CD4-positive, alpha-beta T cell (primary cell): ENCODE measurements at places on chromosomes 2 and 18.
A peak's percentile ranks its signal among the peaks of the same experiment; 100 is the strongest.

- H3K4me1 ChIP-seq, result no peaks in the 10 kb centered on the region
- no peak overlapping the region for H3K27ac ChIP-seq
- H3K4me3 ChIP-seq, result no peak overlapping the region
- H3K27me3 ChIP-seq, result no peaks in the 10 kb centered on the region
Measured at GRCh38 chr2:186457908-186458307, 28.2 kb upstream of the ZC3H15 start.

- H3K4me3 ChIP-seq, result no peak overlapping the region
- no peaks in the 10 kb centered on the region for H3K36me3 ChIP-seq
- no peak overlapping the region for H3K27ac ChIP-seq
- no peaks in the 10 kb centered on the region for H3K27me3 ChIP-seq
- no peaks in the 10 kb centered on the region for H3K4me1 ChIP-seq
Measured at GRCh38 chr2:56088411-56088810, 95.4 kb upstream of the CCDC85A start.

DNA sequence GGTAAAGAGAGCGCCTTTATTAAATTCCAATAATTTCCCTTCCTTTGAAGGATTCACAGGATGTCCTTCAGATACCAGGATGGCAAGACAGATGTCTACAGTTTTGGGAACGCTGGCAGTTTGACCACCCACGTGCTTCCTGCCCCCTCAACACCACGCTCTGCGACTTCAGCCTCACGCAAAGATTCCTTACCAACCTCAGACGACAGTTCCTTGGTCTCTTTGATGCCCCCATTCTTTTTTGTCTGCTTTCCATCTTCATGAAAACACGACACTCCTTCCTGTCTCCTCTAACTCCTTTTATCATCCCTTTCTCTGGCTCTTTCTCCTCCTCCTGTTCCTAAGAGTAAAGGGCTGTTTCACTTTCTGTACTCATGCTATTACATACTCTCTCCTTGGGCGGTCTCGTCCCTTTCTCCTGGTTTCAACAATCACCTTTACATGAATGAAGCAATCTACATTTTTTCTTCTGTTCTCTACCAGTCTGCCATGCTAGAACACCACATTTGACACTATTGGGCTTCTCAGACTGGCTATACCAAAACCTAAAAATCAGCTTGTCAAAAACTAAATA, 189.9 kb upstream of the PGAP1 start:
- no peak overlapping the region for H3K4me3 ChIP-seq
- peaks cover 52% of the 10 kb centered on the region for H3K36me3 ChIP-seq
- no peaks in the 10 kb centered on the region for H3K27me3 ChIP-seq
- H3K4me1 ChIP-seq, result peaks cover 5% of the 10 kb centered on the region
- H3K27ac ChIP-seq, result peak overlapping the region; percentile 42
- DNase-seq, result no peak

DNA sequence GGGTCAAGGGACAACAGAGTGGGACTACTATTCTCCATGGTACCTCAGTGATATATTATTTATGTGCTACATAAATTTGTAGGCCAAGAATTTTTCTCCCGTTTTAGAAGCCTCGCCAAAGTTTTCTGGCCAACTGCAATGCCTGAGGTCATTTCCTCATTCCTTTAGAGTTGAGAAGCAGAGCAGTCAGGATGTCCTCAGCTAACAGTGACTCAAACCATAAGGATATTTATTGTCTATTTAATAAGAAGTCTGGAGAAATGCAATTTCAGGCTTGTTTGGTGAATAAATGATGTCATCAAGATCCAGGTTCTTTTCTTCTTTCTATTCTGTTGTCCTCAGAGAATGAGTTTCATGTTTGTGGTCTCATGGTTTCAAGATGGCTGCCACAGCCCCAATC, 91.0 kb downstream of the ADCYAP1 start:
- no peak overlapping the region for H3K27ac ChIP-seq
- no peaks in the 10 kb centered on the region for H3K36me3 ChIP-seq
- no peaks in the 10 kb centered on the region for H3K27me3 ChIP-seq
- DNase-seq, result no peak

DNA sequence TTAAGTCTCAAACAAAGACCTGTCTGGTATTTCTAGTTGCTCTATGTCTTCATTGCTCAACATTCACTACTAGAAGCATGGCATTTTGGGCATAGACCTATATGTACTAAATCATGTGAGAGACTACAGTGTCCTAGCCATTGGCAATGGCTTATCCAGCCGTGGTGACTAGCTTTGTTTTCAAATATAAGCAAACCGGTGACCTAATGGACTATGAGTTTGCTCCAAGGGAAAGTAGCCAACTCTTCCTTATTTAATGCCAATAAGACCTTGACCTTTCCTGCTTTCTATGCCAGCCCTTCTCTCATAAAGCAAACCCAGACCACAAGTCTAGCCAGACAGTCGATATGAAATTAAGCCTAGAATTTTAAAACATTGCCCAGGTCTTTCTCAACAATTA, 113.7 kb upstream of the CREB1 start:
- no peaks in the 10 kb centered on the region for H3K4me1 ChIP-seq
- no peak for DNase-seq
- no peak overlapping the region for H3K27ac ChIP-seq
- H3K36me3 ChIP-seq, result no peaks in the 10 kb centered on the region
- H3K4me3 ChIP-seq, result no peak overlapping the region
- H3K27me3 ChIP-seq, result no peaks in the 10 kb centered on the region

GRCh38 chr2:172431463-172431862, 4.1 kb downstream of the ITGA6 start:
- H3K27ac ChIP-seq, result peak overlapping the region; percentile 5
- H3K4me3 ChIP-seq, result no peak overlapping the region
- DNase-seq, result no peak
- no peaks in the 10 kb centered on the region for H3K27me3 ChIP-seq
- H3K4me1 ChIP-seq, result peaks cover 82% of the 10 kb centered on the region
- H3K36me3 ChIP-seq, result no peaks in the 10 kb centered on the region

DNA sequence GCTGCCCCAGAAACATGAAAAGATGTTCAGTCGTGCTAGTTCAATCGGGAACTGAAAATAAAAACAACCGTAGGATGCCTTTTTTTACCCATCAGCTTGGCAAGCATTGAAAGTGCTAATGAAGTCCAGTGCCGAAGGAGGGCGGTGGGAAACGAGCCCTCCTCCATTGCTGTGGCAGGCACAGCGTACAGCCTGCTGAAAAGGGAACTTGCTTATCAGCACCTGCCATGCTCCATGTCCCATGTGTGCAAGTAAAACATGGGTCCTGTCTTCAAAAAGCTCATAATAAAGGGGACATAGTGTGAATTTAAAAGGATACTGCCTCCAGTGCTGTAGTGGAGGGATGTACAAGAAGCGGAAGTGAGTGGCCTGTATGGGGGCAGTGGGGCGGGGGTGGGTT, 82.4 kb downstream of the ARMC9 start:
- H3K4me3 ChIP-seq, result no peak overlapping the region
- H3K27ac ChIP-seq, result no peak overlapping the region
- no peaks in the 10 kb centered on the region for H3K36me3 ChIP-seq
- DNase-seq, result no peak

GRCh38 chr2:239917125-239917956, 107.8 kb downstream of the NDUFA10 start:
- peaks cover 14% of the 10 kb centered on the region for H3K4me1 ChIP-seq
- DNase-seq, result no peak
- peaks cover 1% of the 10 kb centered on the region for H3K27me3 ChIP-seq
- no peak overlapping the region for H3K4me3 ChIP-seq
- H3K27ac ChIP-seq, result no peak overlapping the region
- no peaks in the 10 kb centered on the region for H3K36me3 ChIP-seq

- H3K36me3 ChIP-seq, result peaks cover 5% of the 10 kb centered on the region
- H3K4me3 ChIP-seq, result no peak overlapping the region
- H3K27me3 ChIP-seq, result no peaks in the 10 kb centered on the region
- no peak overlapping the region for H3K27ac ChIP-seq
- peaks cover 4% of the 10 kb centered on the region for H3K4me1 ChIP-seq
- no peak for DNase-seq
Measured at GRCh38 chr2:231765496-231765929, 15.6 kb downstream of the PDE6D start.

GRCh38 chr18:56652802-56653201, 1.6 kb downstream of the WDR7 start:
- no peak overlapping the region for H3K27ac ChIP-seq
- H3K36me3 ChIP-seq, result no peaks in the 10 kb centered on the region
- peaks cover 30% of the 10 kb centered on the region for H3K4me1 ChIP-seq
- H3K4me3 ChIP-seq, result peak overlapping the region; percentile 93
- DNase-seq, result no peak

DNA sequence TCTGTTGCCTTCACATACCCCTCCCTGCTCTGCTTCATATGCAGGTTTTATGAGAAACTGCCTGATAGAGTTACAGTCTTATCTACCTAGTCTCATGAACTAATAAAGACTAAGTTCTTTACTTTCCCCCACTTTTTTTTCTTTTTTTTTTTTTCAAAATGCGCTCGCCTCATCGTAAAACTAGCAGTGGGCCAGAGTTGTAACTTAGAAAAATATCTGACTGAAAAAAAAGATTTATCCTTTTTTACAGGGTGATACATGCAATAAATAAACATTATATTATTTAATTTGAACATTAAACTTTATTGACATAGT, 52.9 kb upstream of the STAT1 start:
- H3K4me3 ChIP-seq, result no peak overlapping the region
- no peaks in the 10 kb centered on the region for H3K27me3 ChIP-seq
- H3K36me3 ChIP-seq, result peaks cover 22% of the 10 kb centered on the region

DNA sequence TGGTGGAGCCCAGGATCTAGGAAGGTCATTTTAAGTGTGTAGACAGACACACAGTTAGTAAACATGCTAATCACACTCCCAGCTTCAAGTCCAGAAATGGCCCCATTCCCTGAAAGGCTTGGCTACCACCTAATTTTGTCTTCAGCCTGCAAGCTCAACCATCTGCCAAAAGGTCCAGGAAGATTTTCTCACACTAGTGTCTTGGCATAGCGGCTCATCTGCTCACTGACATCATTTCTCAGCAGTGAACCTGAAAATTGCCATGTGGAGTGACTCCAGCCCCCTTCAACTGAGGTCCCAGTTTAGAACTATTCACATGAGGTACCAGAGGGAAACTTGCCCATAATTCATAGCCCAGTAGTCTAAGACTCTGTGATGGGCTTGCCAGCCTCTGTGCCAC, 748.9 kb downstream of the LRP1B start:
- H3K27me3 ChIP-seq, result no peaks in the 10 kb centered on the region
- H3K27ac ChIP-seq, result no peak overlapping the region
- no peak for DNase-seq
- H3K36me3 ChIP-seq, result no peaks in the 10 kb centered on the region
- H3K4me1 ChIP-seq, result no peaks in the 10 kb centered on the region
- H3K4me3 ChIP-seq, result no peak overlapping the region

DNA sequence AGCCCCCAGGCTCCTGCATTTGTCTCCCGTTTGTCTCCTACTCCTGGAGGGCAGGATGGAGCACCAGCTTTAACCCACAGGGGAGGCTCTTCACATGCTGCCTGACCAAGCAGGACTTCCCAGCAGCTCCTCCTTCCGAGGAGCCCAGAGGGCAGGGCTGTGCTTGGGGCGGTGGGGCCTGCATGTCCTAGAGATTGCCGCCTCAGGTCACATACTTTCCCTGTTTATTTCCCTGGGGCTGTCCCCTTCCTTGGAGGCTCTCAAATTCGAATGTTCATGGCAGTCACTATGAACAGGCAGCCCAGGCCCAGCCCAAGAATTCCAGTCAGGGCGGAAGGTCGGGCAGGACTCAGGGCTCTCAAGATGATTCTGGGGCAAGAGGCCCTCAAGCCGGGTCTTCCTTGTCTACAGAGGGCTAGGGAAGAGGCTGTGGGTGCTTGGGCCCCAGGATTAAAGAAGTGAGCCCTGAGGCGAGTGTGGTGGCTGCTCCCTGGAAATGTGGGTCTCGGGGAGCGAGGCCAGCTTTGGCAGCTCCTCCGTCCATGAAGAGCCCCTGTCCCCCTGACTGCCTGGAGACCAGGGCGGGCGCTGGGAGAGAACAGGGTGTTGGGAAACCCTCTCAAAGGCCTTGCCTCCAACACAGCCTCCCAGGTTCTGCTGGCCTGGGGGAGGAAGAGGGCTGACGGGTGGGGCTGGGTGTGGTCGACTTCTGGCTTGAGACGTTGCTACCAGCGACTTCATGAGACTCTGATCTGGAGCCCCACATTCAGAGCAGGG, 48.9 kb upstream of the HPCAL1 start:
- peaks cover 2% of the 10 kb centered on the region for H3K27me3 ChIP-seq
- no peak overlapping the region for H3K27ac ChIP-seq

DNA sequence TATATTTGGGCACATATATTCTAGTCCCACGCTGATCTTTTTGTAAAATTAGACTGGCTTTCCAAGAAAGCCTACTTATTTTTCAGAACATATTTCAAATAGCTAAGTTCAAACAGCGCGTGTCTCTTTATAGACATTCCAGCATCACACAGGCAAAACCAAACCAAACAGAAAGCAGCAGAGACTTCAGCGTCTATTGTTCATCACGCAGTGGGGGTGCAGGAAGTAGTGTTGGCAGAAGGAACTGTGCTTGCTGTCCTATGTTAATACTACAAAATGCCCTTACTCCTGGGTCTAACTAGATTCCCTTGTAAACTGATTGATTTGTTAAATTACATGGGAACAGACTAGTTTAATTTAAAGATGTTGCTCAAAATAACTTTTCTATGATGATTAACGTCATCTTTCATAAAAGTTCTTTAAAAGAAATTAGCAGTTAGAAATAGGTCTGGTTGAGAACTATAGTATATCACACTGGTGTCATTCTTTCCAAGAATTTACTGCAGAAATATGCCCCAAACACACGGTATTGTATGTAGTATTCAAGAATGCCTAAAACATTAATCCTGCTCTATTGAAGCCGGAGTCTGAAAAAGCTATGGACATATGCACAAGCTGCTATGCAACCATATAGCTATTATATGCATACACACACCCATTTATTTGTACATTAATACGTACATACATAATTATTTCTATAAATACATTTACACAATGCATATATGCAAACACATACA, 436.3 kb downstream of the CBLN2 start:
- H3K4me3 ChIP-seq, result no peak overlapping the region
- no peak overlapping the region for H3K27ac ChIP-seq
- H3K4me1 ChIP-seq, result no peaks in the 10 kb centered on the region
- DNase-seq, result no peak
- no peaks in the 10 kb centered on the region for H3K36me3 ChIP-seq

GRCh38 chr18:79950515-79951341, 725 bp downstream of the SLC66A2 start:
- H3K4me3 ChIP-seq, result peak overlapping the region; percentile 62
- peak; percentile 17 for DNase-seq
- H3K27ac ChIP-seq, result no peak overlapping the region
- H3K27me3 ChIP-seq, result no peaks in the 10 kb centered on the region
- peaks cover 39% of the 10 kb centered on the region for H3K4me1 ChIP-seq

- no peak overlapping the region for H3K4me3 ChIP-seq
- H3K27me3 ChIP-seq, result no peaks in the 10 kb centered on the region
- DNase-seq, result no peak
- no peak overlapping the region for H3K27ac ChIP-seq
- no peaks in the 10 kb centered on the region for H3K36me3 ChIP-seq
Measured at GRCh38 chr2:99748344-99748743, 258.5 kb upstream of the REV1 start.

DNA sequence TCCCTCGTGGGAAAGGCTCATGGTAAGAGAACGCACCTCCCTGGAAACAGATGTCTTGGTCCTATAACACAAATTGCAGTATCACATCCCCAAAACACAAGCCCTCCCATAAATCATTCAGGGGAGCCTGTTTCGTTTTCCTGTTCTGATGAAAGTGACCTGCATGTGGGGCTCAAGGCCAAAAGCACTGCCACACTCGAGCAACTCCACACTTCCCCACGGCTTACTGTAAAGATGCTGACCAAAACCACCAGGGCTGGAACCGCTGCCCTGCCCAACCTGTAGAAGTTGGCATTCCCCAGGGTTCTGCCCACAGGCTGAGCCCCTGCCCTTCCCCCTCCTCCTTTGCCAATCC, 139.7 kb downstream of the BCL11A start:
- H3K27me3 ChIP-seq, result no peaks in the 10 kb centered on the region
- H3K36me3 ChIP-seq, result no peaks in the 10 kb centered on the region
- no peak for DNase-seq
- no peaks in the 10 kb centered on the region for H3K4me1 ChIP-seq
